Anterior cingulate cortex (tissue), 58 donors: ENCODE measurements at places on chromosomes 3 and 15.

DNA sequence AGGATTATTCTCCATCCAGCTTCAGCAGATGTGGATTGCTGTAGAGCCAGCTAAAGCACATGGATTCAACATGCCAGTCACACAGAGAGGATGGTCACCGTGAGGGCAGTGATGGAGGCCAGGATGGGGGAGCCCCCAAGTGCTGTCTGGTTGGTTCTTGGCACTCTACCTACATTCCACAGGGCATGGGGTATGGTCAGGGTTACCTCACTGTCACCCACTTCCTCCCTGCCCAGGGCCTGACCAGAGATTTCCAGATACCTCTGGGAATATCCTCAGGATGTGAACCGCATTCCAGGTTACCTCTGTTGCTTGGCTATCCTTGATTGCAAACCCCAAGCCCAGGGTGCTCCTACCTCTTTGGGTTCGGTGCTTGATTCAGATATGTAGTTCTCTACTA lies 147.3 kb upstream of the TRIM42 start:
- no peak for DNase-seq

DNA sequence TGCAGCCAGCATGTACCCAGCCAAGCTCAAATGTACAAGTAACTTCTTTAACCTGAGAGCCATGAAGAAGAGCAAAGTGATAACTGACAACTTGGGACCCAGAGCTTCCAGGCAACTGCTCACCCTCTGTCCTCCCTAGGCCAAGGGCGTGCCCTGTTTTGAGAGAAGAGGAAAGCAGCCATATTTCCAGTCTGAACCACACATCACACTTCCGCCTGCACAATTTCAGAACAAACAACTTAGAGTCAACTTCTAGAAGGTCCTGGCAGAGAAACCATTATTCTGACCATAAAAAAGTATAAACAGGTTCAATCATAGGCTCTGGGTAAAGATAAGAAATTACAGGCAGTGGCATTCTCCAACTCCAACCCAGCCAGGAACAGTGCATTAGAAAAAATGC lies 50.1 kb downstream of the ITGB5 start:
- DNase-seq = no peak

GRCh38 chr15:74869726-74870407 lies 3.3 kb downstream of the SCAMP2 start:
- peak; percentile 69 for DNase-seq

GRCh38 chr15:95757171-95757570 lies 573.3 kb upstream of the NR2F2 start:
- no peak for DNase-seq

GRCh38 chr15:56886363-56886931 lies 32.0 kb upstream of the TCF12 start:
- no peak for DNase-seq

DNA sequence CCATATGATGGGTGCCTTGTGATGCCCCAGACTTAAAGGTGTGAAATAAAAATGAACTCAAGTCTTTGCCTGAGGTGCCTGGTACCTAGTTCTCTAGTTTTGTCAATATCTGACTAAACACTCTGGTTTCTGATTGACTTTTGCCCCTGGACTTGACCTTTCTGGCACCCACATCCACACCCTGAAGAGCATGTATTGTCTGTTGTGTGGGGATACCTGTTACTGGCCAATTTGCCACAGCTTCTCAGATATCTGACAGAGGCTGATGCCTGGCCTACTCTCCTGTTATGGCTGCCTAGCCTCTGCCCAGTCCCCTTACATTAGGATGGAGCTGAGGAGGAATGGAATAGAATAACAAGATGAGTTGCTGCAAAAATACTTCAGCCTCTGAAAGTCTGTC lies 3.6 kb downstream of the ZBTB38 start:
- no peak for DNase-seq

- no peak for DNase-seq
Observed at GRCh38 chr3:67000009-67000408, 1.9 kb downstream of the KBTBD8 start.

GRCh38 chr3:72976281-72976741 lies 20.3 kb upstream of the PPP4R2 start:
- no peak for DNase-seq

DNA sequence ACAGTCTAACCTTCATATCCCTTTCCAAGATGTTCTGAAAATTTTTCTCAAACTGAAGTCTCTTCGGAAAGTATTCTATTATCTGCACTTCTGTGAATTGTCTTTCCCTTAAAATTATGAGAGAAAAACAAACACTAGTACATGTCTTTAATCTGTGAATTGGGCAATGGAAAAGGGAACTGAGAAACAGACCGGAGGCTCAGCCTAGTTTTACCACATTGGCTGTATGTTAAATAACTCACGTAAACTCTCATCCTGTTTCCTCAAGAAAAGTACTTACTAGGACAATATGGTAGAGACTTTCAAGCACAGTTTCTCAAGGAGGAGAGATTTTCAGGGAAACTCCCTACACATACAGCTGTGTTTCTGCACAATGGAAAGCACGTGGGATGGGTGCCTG lies 982.2 kb upstream of the SEMA6D start:
- no peak for DNase-seq

DNA sequence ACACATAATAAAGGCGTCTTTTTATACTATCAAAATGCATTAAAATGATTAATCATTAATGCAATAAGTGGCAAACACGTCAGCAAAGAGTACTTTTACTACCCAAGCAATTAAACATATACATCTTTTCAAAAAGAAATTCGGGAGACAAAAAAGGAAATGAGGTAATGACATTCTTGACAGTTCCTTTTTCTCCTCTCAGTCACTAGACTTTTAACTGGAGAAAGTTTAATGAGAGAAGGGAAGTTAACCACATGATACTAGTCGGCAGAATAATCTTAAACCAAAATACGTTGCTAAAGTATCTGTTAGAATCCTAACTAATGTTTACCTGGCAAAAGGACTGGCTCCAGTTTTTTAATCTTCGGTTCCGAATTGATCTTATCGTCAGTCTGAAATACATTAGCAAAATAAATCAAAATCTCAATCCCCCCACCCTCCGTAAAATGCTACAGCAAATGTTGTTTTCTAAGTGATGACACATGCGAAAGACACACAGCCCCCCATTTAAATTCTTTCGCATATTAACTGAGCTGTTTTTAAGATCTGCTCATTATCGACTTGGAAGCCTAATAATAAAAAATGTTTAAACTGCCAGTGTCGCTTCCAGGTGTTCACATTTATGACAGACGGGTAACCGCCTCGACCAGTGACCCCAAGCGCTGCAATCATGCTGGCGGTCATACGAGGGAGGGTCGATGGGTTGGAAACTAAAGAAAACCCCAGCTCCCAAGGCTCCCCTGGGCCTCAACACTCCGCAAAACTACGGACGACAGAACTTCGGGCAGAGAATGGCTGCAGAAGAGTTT lies 778 bp downstream of the MTMR10 start:
- DNase-seq = no peak

GRCh38 chr3:195214381-195214780 lies 56.6 kb downstream of the XXYLT1 start:
- DNase-seq = no peak

- no peak for DNase-seq
Observed at GRCh38 chr3:161694682-161695564, 198.3 kb downstream of the OTOL1 start.

DNA sequence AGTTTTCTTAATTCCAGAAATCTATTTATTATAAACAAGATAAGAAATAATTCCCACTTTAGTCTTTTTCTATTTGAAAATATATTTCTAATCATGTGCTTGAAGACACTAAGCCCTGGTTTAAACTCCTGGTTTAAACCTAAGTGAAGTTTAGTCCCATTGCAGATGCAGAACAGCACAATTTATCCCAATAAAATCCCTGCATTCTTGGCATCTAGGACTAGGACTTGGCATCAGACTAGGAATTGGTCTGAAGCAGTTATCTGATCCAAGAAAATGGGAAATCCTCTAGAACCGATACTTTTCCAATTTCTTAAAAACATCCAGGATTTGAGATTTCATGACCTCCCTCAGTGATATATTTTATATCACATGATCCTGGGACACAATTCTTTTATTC lies 168.8 kb upstream of the VEPH1 start:
- no peak for DNase-seq

GRCh38 chr3:77038468-77038929 lies 1.4 kb upstream of the ROBO2 start:
- DNase-seq = peak; percentile 61

GRCh38 chr3:33949074-33949473 lies 150.6 kb downstream of the PDCD6IP start:
- no peak for DNase-seq

DNA sequence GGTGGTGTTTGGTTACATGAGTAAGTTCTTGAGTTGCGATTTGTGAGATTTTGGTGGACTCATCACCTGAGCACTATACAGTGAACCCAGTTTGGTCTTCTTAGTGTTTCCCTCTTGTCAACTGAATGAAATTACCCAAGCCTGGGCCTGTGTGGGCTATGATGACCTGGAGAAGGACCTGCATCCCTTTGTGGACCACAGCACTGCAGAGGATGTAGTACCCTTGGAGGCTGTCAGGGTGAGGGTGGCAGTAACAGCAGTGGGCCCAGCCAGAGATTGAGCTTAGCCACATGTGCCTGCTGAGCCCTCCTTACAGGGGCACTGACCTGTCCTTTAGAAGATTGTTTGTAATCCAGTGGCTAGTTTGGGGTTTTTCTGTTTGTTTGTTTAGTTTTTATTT lies 250.1 kb upstream of the TRIM42 start:
- DNase-seq = no peak

GRCh38 chr3:128378631-128379347 lies 87.9 kb downstream of the DNAJB8 start:
- no peak for DNase-seq

DNA sequence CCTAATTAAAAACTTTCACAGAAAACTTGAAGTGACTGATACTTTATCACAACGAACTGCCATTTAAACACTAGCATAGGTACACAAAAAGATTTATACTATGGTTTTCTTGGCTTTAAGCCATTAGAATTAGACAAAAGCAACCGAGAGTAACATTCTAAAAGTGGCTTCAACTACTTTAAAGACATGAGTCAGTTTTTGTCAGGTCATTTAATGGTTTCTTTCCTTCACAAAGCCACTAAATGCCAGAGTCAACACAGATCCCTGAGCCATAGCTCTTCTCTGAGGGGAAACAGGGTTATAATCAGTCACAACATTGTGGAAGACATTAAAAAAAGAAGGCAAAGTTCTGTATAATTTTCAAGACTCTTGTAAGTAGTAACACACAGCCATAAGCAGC lies 54.6 kb downstream of the CAPN3 start:
- no peak for DNase-seq

GRCh38 chr15:37789881-37790280 lies 144.6 kb upstream of the TMCO5A start:
- no peak for DNase-seq

DNA sequence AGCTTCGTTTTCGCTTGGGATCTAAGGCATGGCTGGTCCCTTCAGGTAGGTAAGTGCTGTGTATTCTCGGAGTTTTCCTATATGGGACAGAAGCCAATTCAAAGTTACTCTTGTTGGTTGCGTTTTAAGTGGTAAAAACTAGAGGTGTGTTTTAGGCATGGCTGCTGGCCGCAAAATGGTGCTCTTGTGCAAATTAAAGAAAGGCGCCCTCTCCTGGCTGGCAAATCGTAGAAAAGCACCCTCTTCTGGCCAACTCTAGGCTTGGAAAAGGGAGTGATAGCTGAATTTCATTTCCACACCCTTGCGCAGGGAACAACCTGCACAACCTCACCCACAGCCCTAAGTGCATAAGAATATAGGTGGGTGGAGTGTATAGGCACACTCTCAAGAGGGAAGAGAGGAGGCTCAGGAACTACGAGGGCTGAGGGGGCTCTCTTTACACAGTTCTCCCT lies 23.5 kb downstream of the DRD3 start:
- no peak for DNase-seq

GRCh38 chr3:73542136-73542535 lies 82.6 kb downstream of the PDZRN3 start:
- no peak for DNase-seq

- no peak for DNase-seq
Observed at GRCh38 chr15:74496648-74497047, 35.7 kb upstream of the UBL7 start.

GRCh38 chr3:61628636-61629035 lies 67.3 kb downstream of the PTPRG start:
- DNase-seq = no peak

DNA sequence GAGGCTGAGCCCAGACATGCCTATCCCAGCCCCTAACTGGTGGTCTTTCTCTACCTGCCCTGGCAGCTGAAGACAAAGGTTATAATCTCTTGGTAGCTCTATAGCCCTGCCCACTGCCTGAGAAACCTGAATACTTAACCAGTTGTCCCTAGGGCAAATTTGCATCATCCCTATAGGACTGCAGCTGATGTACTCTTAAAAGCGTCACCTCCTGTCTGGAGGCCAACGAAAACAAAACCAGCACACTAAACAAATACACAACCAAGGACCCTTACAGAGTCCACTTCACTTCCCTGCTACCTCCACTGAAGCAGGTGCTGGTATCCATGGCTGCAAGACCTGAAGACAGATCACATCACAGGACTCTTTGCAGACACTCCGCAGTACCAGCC lies 98.0 kb downstream of the KCNAB1 start:
- DNase-seq = no peak

- DNase-seq = no peak
Observed at GRCh38 chr3:108887121-108887520, 64.5 kb downstream of the TRAT1 start.

GRCh38 chr3:64299206-64299605 lies 73.9 kb upstream of the PRICKLE2 start:
- DNase-seq = no peak

GRCh38 chr3:154224366-154224765 lies 99.9 kb downstream of the DHX36 start:
- DNase-seq = no peak

DNA sequence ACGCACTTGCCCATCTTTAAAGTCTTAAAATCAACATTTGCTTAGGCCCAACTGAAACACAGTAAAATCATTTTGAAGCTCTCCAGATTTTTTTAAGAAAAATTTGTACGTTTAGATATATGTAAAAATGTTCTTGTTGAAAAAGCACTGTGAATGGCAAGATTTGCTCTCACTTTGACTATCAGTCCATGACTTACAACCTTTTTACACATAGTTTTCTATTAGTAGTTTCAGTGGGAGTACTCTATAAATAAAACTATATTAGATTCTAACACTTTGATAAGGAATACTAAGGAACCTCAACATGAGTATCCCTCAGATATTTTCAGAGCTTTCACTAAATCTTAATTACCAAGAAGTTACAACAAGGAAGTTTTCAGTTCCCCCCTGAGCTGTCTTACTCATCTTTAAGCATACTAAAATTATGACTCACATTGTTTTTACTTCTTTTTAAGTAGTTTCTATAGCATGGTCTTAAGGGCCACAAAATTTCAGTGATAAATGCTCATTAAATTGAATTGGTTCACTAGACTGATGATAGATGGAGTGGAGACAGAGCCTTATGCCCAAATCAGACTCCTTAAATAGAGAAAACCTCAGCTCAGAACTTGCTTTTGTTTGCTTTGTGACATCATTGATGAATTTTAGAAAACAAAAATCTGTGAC lies 31.6 kb upstream of the RAP2B start:
- DNase-seq = no peak

- DNase-seq = no peak
Observed at GRCh38 chr3:5140230-5140621, 18.1 kb downstream of the ARL8B start.
